ENCODE measurements at places on chromosomes 16 and 17.

GRCh38 chr17:30375661-30376060 lies 3.1 kb upstream of the CPD start:
- DNase-seq: no peak

- DNase-seq: peak; percentile 35
Observed at GRCh38 chr16:24253192-24253591, 2.9 kb upstream of the CACNG3 start.

- no peak for DNase-seq
Observed at GRCh38 chr17:74970395-74970794, 2.2 kb downstream of the HID1 start.

- no peak for DNase-seq
Observed at GRCh38 chr16:28984619-28985135, at the start of gene LAT. LAT (plus strand) TSS chr16:28985052; CDS start chr16:28985418, 366 bp downstream.

DNA sequence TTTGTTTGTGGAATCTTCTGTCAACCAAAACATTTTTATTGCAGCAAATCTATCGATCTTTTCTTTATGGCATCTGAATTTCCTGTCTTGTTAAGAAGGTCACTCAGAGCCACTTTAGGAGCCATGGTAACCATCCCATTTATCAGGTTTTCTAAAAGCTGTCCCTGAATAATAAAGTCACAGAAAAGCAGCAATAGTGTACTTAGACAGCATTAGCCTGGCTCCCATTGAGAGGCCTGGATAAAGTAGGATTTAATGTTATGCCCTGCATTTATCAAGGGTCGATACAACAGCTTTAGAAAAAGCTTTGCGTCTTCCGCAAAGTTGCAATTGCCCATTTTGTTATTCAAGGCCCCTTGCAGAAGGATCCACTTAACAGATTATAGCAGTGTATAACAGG lies 10.1 kb upstream of the CD300LF start:
- no peak for DNase-seq

- no peak for DNase-seq
Observed at GRCh38 chr16:19242987-19243575, 42.5 kb upstream of the CLEC19A start.

GRCh38 chr17:863880-864279 lies 81.7 kb downstream of the MRM3 start:
- no peak for DNase-seq

DNA sequence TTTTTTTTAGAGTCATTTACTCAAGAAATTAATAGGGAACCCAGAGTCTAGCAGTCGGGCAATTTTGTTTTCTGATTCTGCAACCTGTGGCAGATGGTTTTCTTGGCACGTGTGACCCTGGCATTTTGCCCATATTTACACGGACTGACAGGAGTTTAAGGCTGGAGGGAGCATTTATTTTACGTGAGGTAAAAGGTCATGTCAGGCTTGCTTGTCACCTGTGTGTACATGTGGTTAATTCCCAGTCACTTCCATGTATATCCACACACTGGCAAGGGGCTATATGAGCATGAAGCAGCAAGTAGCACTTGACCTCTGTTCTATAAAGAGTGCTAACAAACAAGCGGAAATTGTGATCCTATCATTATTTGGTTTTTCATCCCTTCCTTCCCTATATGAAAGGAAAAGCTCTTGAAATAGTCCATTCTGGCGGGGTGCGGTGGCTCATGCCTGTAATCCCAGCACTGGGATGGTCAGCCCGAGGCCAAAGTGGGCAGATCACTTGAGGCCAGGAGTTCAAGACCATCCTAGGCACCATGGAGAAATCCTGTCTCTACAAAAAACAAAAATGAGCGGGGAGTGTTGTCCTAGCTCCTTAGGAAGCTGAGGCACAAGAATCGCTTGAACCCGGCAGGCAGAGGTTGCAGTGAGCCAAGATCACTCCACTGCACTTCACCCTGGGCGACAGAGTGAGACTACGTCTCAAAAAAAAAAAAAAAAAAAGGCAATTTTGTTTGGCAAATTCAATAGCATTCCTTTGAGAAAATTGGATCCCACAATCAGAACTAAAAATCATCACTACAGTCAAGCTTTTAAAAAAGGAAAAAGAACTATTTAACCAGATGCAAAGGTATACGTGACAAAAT lies 2.1 kb downstream of the SPAG9 start:
- DNase-seq: no peak

DNA sequence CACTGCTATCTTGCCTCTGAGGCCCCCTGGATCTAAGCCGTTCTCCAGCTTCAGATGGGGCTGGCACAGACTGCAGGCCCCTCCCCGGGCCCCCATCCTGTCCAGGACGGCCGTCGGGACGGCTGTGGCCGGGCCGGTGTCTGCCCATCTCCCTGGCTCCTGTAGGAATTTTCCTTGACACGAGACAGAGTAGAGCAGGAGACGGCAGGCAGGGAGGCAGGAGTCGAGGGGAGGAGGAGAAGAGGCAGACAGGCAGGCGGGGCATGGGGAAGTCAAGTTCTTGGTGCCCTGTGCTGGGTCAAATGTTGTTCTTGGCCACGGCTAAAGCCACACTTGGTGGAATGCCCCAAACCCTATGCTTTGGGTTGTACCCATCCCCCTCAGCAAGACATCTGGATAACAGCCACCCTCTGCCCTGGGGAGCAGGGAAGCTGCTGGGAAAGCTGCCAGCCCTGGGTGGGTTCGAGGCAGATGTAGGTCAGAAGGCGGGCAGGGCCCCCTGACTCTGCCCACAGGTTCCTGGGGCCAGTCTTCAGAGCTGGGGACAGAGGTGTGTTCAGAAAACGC lies 4.0 kb downstream of the C1QTNF1 start:
- DNase-seq: no peak

DNA sequence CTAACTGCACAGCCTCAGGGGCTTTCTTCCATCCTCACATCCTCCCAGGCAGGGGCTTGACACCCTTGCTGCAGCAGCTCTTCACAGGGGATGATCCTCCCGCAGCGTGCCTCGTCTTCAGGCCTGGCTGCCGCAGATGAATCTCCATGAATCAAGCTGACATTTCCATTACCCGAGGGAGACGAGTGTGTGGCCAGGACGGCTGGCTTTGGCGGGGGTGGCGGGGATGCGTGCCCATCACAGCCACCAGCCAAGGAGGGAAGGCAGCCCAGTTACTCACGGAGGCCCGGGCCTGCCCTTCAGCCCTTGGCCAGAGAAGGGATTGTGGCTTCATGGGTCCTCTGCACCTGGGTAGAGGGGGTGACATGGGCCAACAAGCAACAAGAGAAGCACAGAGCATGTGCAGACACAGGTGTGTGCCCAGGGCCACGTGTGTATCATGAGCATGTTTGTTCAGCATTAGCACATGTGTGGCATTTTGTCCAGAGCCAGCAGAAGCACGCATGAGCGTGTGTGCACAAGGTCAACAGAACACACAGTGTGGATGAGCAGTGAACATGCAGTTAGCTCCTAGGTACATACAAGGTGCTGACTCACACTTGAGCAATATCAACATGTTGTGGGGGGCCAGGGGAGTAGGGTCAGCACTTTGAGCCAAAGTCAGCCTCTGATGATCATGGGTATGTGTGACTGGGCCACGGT lies 236.4 kb downstream of the KATNIP start:
- no peak for DNase-seq

DNA sequence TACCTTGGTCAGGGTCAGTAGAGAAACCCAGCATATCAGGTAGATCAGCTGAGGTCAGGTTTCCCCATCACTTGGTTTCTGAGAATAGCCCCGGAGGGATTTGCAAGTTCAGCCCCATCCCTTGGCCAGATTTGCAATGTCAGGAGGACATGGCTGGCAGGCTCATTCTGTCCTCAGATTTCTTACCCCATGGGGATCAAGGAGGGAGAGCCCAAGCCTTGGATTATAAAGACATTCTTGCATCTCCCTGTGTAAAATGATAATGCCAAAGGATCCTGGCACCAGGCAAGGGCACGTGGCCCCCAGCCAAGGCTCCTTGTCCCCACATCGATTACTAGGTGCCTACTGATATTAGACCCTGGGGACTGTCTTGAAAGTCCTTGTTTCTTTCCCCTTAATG lies 53.2 kb downstream of the MYH3 start:
- no peak for DNase-seq

DNA sequence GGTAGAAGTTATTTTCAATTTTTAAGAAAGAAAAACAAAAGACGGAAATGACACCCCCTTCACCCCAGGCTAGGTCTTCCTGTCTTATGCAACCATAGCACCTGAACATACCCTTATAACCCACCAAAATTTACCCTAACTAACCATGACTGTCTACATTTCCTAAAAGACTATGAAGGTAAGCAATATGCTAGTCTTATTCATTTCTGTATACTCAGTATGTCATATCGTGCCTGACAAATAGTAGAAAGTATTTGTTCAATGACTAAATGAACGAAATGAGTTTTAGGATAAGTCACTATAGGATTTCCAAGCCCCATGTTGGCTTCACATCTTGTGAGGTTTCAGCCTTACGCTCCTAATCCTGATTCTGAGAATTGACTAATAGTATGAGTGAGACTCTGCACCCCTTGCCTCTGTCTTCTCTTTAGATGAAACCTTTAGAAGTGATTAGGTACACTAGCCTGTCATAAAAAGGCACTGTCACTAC lies 6.5 kb downstream of the ADAT1 start:
- DNase-seq: no peak

GRCh38 chr16:87556941-87557459 lies 45.3 kb upstream of the JPH3 start:
- DNase-seq: no peak

- no peak for DNase-seq
Observed at GRCh38 chr17:63832455-63832854, 5.0 kb upstream of the FTSJ3 start.

- DNase-seq: no peak
Observed at GRCh38 chr17:80588702-80589383, 44.2 kb downstream of the RPTOR start.

DNA sequence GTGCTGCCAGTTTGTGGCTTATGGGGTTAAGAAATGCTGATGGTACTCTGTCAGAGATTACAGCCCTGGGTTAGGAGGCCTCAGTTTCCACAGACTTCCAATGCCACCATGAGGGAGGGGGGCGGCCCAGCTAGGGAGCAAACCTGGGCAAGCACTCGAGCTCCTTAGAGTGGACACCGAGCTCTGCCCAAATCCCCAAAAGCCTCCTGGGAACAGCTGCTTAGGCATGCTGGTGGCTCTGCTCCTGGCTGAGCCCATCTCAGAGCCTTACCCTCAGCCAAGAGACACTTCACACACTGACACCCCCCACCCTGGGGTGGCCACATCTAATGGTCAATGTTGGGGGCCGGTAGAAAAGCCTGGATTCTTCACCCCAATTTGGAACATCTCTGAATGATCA lies 66.1 kb downstream of the C16orf78 start:
- no peak for DNase-seq

GRCh38 chr16:66342294-66342900 lies 24.1 kb upstream of the CDH5 start:
- no peak for DNase-seq

All from NCI-H1436 treated with DMSO at 0.1 percent for 48 hours (cell line).